Non-pigmented ciliary epithelial cell (primary cell): ENCODE measurements at places on chromosomes 12 and 14.
A peak's percentile ranks its signal among the peaks of the same experiment; 100 is the strongest.

GRCh38 chr12:67208281-67209067, 60.7 kb upstream of the CAND1 start:
- DNase-seq: no peak

- no peak for DNase-seq
Observed at GRCh38 chr12:5946388-5946787, 1.3 kb upstream of the ANO2 start.

- DNase-seq: no peak
Observed at GRCh38 chr12:132490422-132491137, 629 bp downstream of the FBRSL1 start.

DNA sequence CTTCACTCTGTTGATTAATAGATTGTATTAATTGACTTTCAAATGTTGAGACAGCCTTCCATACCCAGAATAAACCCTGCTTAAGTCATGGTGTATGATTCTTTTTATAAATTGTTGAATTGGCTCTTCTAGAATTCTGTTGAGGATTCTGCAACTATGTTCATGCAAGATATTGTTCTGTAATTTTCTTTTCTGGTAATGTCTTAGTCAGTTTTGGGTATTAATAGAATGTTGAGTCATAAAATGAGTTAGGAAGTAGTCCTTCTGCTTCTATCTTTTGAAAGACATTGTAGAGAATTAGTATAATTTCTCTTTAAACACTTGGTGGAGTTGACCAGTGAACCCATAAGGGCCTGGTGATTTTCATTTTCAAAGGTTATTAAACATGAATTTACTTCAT, 958.9 kb downstream of the LRFN5 start:
- no peak for DNase-seq

DNA sequence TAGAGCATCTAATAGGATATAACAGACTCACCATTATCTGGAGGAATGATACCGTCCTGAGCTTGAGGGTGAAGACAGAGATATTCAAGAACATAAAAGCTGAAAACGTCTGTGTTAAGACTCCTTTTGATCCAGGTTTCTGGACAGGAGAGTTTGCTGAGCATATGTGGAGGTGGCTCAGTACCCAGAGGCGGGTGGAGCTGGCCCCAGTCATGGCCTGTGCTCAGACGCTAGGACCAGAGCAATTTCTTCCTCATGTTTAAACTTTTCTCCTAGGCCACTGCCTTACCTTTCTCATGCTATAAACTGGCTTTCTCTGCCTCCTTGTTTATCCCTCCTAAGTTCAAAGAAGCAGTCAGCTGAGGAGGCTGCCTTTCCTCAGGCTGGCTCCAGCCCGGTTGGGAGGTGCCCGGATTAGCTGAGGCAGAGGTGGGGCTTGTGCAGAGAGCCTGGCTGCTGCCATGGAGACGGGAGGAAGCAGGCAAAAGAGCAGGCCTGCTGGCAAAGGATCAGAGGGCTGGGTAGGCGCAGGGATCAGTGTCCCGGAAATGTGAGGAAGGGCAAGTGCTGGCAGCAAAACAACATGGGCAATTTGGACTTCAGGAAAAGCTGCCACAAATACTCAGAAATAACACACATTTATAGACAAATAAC, 13.7 kb downstream of the COA8 start:
- peak; percentile 27 for DNase-seq

DNA sequence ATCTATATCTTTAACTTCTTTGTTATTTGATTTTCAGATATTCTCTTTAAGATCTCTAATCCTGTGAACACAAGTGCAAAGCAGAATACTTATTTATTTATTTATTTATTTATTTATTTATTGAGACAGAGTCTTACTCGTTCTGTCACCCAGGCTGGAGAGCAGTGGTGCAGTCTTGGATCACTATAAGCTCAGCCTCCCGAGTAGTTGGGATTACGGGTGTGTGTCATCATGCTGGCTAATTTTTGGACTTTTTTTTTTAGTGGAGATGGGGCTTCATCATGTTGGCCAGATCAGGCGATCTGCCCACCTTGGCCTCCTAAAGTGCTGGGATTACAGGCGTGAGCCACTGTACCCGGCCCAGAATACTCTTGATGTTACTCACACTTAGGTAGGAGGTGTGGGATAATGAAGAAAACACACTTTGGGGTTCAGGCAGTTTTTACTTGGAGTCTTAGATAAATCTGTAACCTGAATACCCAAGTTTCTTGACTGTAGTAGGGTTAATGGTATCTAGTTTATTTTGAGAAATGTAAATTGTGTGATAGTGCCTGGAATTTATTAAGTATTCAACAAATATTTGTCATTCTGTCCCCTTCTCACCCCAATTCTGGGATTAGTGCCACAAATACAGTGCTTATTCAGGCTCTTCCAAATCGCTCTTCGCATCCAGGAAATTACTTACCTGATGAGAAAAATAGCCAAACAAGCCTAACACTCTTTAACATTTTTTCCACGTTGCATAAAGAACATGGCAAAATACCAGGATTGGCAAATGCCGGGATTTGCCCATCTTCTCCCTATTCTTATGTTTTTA, 33.0 kb downstream of the METAP2 start:
- no peak for DNase-seq

DNA sequence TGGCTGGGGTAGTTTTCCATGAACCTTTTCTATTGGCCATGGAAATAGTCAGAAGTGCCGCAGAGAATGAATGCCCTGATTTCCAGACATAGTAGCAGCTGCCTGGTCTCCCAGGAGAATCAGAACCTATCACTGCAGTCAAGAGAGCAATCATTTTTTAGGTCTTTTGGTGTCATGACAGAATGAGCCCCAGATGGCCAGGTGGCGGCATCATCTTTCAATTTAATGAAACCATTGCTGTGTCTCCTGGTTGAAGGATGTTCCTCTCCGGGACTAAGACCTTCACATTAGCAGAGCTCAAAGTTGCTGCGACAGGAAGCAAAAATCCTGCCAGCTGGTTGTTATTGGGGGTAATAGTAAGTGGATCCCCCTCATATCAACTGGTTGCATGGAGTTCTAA, 18.8 kb downstream of the TNFAIP2 start:
- DNase-seq: no peak

DNA sequence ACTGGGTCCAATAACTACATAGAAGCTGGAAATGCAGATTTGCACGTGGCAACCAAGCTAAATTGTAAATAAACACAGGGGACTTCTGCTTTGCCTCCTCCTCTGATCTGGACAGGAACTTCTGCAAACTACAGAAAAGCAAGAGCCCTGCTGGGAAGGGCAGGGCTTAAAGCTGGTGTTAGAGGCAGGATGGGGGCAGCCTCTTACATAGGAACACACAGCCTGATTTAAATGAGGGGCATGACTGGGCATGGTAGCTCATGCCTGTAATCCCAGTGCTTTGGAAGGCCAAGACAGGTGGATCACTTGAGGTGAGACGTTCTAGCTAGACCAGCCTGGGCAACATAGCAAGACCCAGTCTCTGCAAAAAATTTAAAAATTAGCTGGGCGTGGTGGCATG, 46.7 kb downstream of the ERH start:
- no peak for DNase-seq

- DNase-seq: no peak
Observed at GRCh38 chr14:68282479-68283377, 463.1 kb downstream of the RAD51B start.

DNA sequence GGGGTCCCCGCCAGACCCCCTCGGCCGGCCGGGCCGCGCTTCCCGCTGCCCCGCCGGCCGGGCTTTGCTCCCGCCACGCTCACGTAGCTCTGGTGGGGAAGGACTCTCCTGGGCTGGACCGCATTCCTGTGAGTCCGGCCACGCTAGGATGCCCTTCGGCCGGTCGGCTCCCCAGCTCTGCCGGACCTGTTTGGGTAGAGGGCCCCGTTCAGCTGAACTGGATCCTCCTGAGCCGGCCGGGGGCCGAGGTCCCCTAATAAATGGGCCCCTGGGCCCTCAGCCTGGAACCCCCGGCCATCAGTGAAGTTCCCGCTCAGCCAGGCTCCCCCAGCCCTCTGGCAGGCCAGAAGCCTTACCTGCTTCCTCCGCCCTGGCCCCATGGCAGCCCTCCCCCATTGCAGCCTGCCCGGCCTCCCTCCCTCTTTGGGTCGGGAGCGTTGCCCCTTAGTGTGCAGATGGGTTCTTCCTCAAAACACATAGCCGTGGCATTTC, 593 bp downstream of the UNC119B start:
- no peak for DNase-seq

DNA sequence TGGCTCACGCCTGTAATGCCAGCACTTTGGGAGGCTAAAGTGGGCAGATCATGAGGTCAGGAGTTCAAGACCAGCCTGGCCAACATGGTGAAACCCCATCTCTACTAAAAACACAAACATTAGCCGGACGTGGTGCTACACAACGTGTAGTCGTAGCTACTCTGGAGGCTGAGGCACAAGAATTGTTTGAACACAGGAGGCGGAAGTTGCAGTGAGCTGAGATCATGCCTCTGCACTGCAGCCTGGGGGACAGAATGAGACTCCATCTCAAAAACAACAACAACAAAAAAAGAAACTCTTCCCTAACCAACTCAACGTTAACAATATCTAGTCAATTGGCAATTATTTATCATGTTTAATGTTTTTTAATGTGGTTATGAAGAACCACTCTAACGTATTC, 89.3 kb downstream of the EPS8 start:
- DNase-seq: no peak

GRCh38 chr12:101564912-101565311, 29.9 kb upstream of the MYBPC1 start:
- no peak for DNase-seq

GRCh38 chr14:43778937-43779639, 728.0 kb downstream of the FSCB start:
- no peak for DNase-seq

- DNase-seq: no peak
Observed at GRCh38 chr12:49296836-49297694, 2.1 kb downstream of the PRPH start.

GRCh38 chr12:70443062-70443673, 77.1 kb downstream of the KCNMB4 start:
- DNase-seq: no peak

DNA sequence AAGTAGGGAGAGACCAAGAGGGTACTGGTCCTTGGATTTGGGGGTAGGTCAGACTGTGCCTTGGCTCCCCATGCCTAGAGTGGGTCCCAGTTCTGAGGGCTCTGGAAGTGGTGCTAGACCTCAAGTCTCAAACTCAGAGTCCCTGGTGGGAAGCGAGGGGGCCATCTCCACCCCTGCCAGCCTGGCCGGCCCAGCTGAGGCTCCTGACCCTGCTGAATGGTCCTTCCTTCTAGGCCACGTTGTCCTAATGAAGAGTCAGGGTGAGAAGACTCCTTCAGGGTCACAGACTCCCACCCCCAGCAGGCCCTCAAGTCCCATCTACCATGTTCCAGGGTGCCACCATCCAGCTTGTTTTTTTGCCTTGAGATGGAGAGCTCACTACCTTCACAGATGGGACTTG, 12.9 kb downstream of the SERPINA6 start:
- DNase-seq: no peak

GRCh38 chr12:1924996-1925683, 6.7 kb upstream of the CACNA2D4 start:
- no peak for DNase-seq

DNA sequence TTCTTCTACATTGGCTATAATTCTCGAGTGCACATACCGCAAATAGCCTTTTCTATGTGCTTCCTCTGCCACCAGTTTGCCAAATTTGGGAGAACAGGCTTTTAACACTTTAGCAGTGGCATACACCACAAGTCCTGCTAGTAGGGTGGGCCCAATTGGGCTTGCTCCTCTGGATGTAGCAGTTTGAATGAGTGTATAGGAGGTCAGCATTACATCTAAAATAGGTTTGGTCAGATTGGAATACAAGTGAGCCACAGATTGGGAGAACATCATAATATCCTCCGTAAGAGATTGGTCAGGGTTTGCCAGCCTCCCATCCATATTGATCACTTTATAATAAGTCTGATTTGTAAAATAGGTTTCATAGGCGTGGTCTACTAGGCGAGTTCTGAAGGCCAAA, 902 bp downstream of the ABCD2 start:
- no peak for DNase-seq

DNA sequence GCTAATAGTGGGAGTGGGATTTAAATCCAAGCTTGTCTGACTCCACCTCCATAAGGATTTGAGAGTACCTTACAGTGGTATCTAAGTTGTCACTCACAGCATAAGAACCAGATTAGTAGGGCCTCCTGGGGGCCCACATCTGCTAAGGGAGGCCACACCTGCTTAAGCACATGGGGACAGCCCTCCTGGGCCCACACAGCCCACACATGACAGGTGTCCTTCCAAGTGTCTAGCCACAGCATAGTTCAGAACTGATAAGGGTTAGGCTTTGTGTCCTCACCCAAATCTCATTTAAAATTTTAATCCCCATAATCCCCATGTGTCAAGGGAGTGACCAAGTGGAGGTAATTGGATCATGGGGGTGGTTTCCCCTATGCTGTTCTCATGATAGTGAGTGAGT, 186.0 kb upstream of the HMGA2 start:
- DNase-seq: no peak

GRCh38 chr14:26344596-26344995, 253.2 kb downstream of the NOVA1 start:
- DNase-seq: no peak

DNA sequence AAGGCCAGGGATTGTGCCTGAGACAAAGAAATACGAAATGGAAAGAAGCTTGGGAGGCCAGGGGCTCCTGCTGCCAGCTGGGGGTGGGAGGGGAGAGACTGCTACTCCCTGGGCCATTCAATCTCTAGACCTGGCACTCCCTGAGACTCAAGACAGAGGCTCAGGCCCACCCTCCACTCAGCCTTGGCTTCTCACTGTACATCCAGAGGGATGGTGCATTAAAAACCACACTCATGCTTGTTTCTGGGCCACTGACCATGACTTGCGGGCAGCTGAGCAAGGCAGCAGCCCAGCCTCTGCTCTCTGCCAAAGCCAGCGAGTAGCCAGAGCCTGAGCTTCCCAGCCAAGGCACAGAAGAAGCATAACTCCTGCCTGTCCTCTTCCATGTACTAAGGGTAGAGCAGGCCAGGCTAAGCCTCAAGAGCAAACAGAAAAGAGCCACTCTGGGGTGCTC, 41.5 kb downstream of the PITPNM2 start:
- no peak for DNase-seq

DNA sequence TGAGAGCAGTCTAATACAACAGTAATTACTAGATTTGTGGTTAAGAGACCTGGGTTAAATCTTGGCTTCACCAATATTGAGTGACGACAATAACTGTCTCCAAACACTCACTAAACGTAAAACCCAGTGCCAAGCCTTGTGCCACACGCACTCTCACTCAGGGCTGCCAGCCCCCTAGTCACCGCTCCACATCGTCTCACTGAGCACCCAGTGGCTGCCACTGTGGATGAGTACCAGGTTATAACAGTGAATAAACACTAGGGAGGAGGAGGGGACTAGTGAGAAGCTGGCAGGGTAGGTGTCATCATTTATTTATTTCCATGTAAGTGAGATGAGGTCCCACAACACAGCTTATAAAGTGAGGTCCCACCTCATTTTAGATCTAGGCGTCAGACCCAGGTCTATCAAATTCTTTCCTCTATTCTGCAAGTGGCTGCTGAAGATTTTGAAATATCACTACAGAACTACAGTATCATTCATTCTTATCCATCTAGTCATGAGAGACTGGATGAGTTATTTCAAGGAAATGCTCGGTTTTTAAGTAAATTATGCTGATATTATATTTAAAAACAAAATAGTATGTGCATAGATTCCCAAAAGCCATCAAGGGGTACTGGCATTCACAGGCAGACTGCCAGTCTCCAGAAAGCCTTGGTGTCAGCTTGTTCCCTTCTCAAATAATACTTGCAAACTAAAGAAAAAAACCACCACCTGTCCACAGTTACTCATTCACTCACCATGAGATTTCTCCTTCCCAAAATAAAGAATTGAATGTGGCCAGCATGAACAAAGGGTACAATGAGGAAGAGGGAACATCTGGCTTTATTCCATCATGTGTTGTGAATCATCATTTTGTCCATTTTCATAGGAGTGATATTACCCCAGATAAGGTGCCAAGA, 84.0 kb downstream of the PTPN21 start:
- no peak for DNase-seq
